Activated naive CD4-positive, alpha-beta T cell treated with Interleukin-2 at 50 U/mL for 16 hours (primary cell): ENCODE measurements at places on chromosomes 1 and 21.

GRCh38 chr1:240116831-240117769 is 25.4 kb downstream of the FMN2 start:
- no peak for DNase-seq

- no peak for DNase-seq
These were observed 4.4 kb downstream of the APCS start for GRCh38 chr1:159591981-159592380.

GRCh38 chr1:208010487-208011071 is 99.7 kb upstream of the CD34 start:
- no peak for DNase-seq

GRCh38 chr21:34182436-34182835 is 109.1 kb downstream of the MRPS6 start:
- no peak for DNase-seq

DNA sequence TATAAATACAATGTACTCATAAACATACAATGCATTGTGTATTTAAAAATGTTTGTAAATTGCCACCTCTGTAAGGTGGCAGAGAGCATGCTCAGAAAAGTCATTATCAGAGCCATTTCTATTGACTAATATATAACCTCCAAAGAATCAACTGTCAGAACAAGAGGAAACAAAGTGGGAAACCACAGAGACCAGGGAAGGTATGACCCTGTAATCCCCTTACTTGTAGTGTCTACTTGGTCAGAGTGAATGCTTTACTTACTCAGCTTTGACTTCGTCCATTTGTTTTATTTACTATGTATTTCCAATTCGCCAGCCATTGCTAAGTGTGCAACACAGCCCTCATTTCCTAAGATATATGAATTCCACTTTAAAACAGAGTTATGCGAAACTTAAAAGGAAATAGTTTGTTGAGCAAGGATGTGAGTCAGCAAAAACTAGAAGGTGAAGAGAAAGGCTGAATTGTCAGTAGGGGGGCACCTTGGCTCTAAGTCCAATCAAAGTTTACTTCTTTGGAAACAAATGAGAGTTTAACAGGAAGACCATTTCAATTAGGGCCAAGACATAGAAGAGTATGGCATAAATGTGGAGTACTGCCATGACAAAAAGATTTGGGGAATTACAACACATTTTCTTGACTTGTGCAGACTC is 671.7 kb upstream of the PTBP2 start:
- no peak for DNase-seq

- DNase-seq = no peak
These were observed 16.8 kb upstream of the POFUT2 start for GRCh38 chr21:45304476-45304830.

DNA sequence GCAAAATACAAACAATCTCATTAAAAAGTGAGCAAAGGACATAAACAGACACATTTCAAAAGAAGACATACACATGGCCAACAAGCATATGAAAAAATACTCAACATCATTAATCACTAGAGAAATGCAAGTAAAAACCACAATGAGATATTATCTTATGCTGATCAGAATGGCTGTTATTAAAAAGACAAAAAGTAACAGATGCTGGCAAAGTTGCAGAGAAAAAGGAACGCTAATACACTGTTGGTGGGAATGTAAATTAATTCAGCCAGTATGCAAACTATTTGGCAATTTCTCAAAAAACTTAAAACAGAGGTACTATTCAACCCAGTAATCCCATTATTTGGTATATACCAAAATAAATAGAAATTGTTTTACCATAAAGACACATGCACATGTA is 32.2 kb upstream of the TNFSF18 start:
- no peak for DNase-seq

- no peak for DNase-seq
These were observed 109.2 kb downstream of the TTLL7 start for GRCh38 chr1:83889707-83890106.

GRCh38 chr21:38796424-38796823 is 9.3 kb upstream of the ETS2 start:
- no peak for DNase-seq

DNA sequence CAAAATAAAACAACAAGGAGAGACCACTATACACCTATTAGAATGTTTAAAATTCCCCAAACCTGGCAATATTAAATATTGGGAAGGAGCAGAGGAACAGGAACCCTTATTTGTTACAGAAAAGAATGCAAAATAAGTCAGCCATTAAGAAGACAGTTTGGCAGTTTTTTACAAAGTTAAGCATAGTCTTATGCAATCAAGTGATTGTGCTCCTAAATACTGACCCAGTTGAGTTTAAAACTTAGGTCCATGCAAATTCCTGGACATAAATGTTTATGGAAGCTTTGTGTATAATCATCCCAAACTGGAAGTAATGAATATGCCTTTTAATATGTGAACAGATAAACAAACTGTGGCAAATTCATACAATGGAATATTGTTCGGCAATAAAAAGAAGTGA is 72.9 kb upstream of the RGS4 start:
- no peak for DNase-seq

GRCh38 chr1:115676498-115677181 is 34.9 kb downstream of the VANGL1 start:
- no peak for DNase-seq

DNA sequence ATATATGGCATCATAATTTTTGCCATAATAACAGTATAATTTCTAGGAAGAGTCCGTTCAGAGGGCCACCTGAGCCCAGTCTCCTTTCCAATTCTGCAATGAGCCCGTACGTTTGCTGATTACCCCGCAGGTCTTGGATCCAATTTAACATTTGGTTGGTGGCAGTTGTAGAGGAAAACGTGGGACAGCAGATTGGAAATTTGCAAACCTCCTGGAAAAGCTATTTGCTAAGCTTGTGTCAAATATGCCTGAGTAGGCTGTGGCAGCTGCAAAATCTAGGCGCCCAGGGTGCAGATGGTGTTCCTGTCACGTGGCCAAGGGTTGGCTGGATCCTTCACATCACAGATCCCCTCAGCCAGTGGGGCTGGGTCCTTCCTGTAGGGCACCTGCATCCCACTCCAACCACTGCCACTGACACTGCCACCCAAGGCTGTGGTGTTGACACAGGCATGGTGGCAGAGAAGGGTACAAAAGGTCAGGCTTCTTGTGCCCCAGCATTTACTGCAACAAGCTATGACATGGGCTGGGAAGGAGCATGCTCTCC is 174.8 kb upstream of the SYT6 start:
- no peak for DNase-seq

DNA sequence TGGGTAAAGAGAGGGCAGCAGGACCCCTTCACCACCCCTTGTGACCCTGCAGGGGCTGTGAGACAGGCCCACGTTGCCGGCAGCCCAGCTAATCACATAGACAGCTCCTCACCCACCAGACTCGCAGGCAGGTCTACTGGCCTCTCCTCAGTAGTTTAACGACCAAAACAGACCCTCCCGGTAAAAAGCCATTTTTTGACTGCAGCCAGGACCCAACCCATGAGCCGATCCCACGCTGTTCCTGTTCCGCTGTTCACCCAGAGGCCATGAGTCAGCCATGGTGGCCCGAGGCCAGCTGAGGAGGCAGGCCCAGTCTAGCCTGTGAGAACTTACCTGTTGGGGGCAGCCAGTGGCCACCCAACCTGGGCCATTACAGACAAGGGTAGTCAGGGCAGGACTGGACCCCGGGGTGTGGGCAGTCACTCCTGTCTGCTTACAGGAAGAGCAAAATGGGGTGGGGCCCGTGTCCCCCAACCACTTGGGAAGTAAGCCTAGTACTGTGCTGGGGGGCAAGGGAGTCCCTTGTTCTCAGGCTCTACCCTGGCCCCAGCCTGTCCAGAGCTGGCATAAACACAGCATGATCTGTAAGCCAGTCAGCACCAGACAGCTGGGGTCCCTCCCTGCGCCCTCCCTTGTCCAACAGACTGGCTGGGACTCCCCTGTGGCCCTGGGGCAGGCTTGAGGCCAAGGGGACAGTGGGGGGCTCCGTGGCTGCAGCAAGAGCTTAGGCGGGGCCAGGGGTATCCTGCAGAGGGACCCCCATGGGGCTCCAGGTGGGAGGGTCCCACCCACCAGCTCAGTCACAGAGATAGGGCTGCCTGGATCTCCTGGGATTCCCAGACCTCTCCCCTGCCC is 61.9 kb downstream of the WNT9A start:
- peak; percentile 31 for DNase-seq

GRCh38 chr1:234607109-234608024 is 2.6 kb downstream of the IRF2BP2 start:
- peak; percentile 16 for DNase-seq

DNA sequence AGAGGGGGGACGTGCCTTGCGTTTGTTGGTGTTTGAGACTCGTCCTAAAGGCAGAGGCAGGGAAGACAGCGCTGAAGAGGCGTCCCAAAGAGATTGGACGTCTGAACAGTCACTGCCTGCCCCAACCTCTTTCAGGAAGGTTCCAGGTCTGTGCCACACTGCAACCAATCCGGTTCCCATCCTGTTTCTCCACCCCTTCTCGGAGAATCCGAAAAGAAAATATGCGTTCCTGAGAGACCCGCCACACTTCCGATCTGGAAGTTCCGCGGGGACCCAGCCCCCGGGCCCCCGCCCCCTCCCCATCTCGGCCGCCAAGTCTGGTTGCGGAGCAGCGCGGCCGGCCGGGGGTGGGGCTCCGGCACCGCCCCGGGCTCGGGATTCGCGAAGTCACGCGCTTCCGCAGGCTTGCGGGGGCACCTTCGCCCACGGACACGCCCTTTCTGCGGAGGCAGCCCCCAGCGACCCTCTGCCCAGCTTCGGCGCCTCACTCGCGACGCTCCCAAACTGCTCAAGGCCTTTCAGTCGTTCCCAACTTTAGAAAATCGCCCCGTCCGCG is 124.5 kb upstream of the DPYD start:
- no peak for DNase-seq

- no peak for DNase-seq
These were observed 837 bp downstream of the NUDC start for GRCh38 chr1:26922431-26922729.

GRCh38 chr1:61116421-61116820 is 34.1 kb downstream of the NFIA start:
- no peak for DNase-seq

DNA sequence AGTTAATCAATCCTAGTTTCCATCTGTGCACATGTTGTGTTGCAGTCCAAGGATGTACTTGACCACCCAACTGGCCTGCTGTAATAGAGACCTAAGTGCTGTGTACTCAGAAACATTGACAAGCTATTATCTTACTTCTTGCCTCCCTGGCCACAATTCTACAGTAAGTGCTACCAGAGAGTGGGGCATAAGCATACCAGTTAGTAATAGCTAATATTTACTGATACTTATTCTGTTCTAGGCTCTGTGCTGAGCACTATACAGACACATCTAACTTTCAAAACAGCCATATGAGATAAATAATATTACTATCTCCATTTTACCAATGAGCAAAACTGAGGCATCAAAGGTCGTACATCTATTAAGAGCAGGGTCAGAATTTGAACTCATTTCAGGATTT is 49.5 kb upstream of the NPL start:
- DNase-seq = no peak

DNA sequence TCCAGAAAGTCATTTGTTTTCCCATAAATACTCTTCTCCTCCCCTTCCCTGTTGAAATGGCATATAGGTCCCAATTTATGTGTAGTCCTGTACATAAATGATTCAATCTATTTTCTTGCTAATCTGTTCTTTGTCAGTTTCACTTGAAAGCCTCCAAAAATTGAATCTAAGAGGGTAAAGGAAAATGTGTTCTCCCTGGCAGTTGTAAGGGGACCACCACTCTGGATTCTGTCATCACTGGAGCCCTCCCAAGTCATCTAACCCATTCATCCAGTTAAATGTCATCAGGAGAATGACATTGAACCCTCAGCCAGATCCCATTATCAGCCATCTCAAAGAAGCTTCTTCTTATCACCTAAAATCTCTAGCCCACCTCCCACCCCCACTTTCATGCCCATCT is 35.0 kb upstream of the RNF2 start:
- no peak for DNase-seq

DNA sequence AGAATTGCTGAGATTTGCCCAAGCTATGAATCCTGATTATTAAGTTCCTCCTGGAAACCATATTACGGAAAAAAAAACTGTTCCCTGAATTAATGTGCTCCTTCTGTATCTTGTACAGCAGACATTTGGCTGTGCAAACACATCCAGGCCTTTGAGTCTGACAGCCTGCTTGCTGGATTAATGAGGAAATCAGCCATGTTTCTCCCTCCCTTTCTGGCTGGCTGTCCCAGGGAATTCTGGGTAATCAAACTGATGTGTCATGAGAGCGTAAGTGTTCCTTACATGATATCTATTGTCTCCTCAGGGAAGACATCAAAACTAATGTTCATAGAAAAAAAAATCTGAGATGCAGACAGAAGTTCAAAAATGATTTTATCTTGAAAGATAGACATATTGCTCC is 18.8 kb downstream of the PGBD5 start:
- DNase-seq = no peak

GRCh38 chr21:29017639-29018237 is 1.4 kb downstream of the RWDD2B start:
- DNase-seq = no peak

GRCh38 chr1:45037456-45037855 is 25.4 kb downstream of the UROD start:
- DNase-seq = no peak

DNA sequence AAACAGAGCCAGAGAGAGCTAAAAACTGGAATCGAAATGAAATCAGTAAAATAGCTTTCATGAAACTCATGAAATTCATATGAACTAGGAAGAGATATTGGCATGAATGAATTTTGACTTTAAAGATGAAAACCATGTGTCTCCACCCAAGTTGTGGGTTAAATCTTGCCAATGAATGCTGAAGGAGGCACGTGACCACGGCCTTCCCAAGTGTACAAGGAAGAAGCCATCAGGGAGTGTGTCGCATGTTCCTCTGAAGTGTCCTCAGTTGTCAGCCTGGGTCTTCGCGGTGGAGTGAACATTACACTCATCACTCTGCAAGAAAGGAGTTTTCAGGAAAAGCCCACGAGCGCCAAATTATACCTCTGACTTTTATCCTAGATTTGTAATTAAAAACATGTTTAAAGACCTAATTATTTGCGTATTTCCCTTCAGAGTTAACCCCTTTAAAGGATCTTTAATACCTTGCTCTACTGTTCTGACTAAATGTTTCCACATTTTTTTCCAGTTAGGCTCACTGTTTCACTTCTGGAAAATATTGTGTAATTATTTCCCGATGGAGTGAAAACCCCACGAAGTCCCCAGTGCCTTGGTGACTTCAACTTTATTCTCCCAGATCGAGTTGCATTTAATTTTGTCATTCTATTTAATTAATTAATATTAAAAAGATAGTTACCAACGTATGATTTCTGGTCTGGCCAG is 118.3 kb downstream of the DHRS3 start:
- DNase-seq = no peak

GRCh38 chr1:24745711-24746413 is 615 bp downstream of the CLIC4 start:
- peak; percentile 20 for DNase-seq

DNA sequence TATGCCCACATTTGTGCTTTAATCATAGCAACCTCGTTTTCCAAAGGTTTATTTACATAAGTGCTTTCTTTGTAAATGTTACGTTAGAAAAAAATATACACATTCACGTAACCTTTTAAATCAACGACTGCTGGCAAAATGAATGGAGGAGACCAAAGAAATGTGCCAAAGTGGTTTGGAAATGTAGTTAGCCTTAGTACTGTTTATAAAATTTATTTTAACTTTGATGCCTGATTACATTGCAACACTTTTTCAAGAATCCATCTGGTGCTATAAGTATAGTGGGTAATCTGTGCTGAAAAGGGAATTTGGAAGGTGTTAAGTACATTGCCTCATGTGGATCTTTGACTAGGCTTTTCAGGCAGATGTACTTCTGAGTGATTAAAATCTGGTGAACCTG is 108.9 kb downstream of the IFI44 start:
- no peak for DNase-seq
